ENCODE measurements at places on chromosomes 3 and 15. TPM values are rescaled to one million over a fixed set of nuclear protein-coding genes. Genes with fewer than 3 reads are reported as not detected.

The SV2B gene
- total RNA-seq = not detected

The POTEB3 gene
- total RNA-seq = not detected

The POTEB2 gene
- not detected for total RNA-seq

The FGD5 gene
- not detected for total RNA-seq

The IL5RA gene
- total RNA-seq = not detected

The KIF7 gene
- total RNA-seq = 4.4 TPM

The HCN4 gene
- total RNA-seq = not detected

The CHST13 gene
- total RNA-seq = 43.1 TPM

The DTWD1 gene
- 18.3 TPM for total RNA-seq

The WDR72 gene
- total RNA-seq = 0.60 TPM

The LRTM1 gene
- total RNA-seq = not detected

The ANKRD34C gene
- not detected for total RNA-seq

The IREB2 gene
- 66.4 TPM for total RNA-seq

The TRH gene
- not detected for total RNA-seq

The CHRNB4 gene
- total RNA-seq = not detected

The KBTBD13 gene
- not detected for total RNA-seq

The EPHA3 gene
- not detected for total RNA-seq

The KNG1 gene
- 3.5 TPM for total RNA-seq

The PARP15 gene
- total RNA-seq = not detected

The ALG1L2 gene
- not detected for total RNA-seq

The TM6SF1 gene
- not detected for total RNA-seq

The CACNA2D2 gene
- total RNA-seq = not detected

All from HepG2 (cell line).